Left lung (tissue), 14 donors: ENCODE measurements at places on chromosomes 5 and 9. TPM values are rescaled to one million over a fixed set of nuclear protein-coding genes. Genes with fewer than 3 reads are reported as not detected.

The ADAMTSL1 gene
- 26.3 TPM for polyA plus RNA-seq

The MSMP gene
- polyA plus RNA-seq: 1.2 TPM

The SYNPO gene
- polyA plus RNA-seq: 22.0 TPM

- DNase-seq: no peak
These were observed 190.3 kb downstream of the DCP2 start for GRCh38 chr5:113166852-113167366.

DNA sequence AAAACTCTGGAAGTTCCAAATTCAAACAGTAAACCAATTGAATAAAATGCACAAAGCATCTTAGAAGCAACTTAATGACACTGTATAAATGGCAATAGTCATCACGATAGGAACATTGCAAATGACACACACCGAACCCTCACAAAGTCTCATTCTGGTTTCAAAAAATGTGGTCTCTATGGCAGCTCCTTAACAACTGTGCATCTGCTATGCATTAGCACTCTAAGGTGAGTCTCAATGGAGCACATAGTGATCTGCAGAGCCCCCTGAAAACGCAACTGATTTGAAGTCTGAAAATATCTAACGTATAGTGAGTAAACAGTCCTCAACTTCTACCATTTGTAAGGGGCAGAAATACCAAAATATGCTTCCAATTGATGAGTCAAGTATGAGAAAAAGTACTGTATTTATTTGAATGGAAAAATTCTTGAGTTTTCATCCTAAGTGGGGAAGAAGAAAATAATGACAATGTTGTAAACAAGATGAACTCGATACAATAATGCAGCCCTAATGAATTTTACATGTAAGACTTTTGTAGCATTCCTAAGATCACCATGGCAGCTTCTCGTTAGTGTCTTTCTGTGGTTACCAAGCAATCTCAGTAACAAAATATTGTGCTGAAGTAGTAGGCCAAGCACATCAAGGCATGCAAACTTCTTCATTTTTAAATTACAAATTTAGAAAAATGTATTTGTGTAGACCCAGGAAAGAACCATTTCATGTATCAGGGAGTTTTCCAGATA lies 517.5 kb upstream of the FAM174A start:
- no peak for DNase-seq

The PFDN1 gene
- 87.9 TPM for polyA plus RNA-seq

GRCh38 chr9:82531795-82532194 lies 531.1 kb downstream of the RASEF start:
- DNase-seq: no peak

GRCh38 chr5:62268792-62269191 lies 37.2 kb upstream of the KIF2A start:
- DNase-seq: no peak

DNA sequence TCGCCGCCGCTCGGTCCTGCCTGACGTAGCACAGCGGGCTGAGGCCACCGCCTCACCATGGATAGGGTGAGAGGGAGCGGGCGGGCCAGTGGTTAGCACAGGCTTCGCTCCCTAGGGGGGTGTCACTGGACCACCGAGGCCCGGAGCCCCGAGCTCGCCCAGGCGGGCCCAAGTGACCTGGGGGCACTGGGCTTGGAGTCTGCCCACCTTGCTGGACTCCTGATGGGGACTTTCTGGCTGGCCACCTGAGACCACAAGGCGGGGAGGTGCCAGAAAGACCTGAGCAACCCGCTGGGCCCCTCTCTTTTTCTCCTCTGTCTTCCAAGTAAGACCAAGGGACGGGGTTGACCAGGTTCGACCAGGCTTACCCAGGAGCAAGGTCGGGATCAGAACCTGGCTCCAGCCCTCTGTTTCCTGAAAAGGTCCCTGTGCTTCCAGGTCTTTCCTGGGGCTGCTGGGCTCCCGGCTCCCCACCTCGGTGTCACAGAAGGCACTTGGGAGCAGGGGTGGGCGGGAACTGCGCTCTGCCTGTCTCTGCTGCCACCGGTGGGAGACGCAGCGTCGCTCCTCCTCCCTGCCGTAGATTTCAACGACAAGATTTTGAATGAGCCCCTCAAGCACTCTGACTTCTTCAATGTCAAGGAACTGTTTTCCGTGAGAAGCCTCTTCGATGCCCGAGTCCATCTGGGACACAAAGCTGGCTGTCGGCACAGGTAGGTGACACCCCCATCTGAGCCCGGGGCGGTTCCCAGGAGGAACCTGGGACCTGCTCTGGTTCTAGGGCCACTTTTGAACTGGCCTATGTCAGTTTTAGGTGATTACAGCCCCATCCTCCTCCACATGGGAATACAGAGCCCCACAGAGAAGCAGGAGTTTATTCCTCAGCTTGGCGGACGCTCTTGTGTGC lies 1.0 kb downstream of the MRPS2 start:
- DNase-seq: peak; percentile 54

DNA sequence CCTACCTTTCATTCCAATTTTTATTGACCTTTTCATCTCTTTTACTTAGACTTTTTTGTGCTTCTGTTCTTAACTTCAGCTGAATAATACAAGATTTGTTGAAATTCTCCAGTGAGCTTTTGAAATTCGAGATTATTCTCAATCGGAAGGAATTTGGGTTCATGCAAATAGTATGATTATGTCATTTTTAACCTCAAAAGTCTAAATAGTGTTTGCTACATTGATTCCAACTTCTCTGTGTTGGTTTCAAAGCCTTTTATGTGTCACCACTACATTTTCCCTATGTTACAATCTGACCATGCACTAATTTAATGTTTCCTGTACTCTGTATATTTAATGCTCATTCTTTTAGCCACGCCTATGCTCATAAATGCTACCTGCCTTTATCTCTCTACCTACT lies 44.1 kb downstream of the VPS13A start:
- no peak for DNase-seq

DNA sequence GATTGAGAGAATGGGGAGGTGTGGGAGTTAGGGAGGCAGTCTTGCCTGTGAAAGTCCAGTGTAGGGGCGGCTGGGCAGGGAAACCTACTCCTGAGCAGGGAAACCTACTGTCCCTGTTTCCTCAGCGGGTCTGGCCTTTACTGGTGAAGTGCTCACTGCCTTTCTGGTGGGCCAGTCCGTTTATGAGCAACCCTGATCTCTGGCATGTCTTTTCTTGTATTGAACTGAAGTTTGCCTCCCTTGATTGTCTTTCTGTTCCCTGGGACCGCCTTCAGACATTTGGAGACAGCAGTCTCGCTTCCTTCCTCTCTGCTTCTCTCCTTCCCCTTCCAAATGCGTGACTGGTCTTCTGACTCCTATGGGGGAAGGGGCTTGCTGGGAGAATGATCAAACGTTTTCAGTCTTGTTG lies 2.9 kb downstream of the SNX18 start:
- no peak for DNase-seq

DNA sequence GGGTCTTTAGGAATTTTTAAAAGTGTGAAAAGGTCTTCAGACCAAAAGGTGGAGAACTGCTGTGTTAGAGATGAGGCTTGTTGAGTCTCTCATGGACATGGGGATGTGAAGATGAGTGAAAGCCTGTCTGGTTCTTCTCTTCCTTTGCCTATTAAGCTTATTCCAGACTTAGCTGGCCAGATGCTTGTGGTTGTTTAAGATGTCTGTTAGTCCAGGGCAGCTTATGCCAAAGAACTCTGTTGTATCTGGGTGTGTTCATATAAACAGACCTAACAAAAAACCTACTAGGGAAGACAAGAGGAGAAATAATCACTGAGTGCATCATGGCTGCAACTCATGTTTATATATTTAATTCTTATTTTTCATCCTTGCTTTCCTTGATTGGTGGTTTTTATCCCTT lies 57.5 kb upstream of the NCS1 start:
- no peak for DNase-seq

- DNase-seq: no peak
These were observed 117.2 kb downstream of the PSD2 start for GRCh38 chr5:139912804-139913203.

DNA sequence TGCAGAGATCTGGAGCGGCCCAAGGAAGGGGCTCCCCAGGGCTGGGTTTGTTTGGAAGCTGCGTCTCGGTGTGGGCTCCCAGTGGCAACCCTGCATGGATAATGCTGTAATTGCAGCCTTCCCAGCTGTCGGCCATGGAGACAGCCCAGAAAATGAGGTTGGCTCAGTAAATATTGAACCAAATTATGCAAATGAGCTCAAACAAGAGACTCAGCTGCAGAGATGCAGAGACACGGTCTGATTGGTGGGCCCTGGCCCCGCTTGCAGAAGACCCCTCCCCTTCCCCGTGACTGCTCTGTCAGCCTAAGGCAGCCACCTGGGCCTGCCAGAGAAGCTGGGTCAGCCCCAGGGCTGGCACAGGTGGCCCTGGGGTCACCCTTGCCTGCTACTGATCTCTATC lies 75.9 kb downstream of the RAD23B start:
- no peak for DNase-seq

- DNase-seq: no peak
These were observed 40.2 kb downstream of the TMEM232 start for GRCh38 chr5:110686270-110686669.

DNA sequence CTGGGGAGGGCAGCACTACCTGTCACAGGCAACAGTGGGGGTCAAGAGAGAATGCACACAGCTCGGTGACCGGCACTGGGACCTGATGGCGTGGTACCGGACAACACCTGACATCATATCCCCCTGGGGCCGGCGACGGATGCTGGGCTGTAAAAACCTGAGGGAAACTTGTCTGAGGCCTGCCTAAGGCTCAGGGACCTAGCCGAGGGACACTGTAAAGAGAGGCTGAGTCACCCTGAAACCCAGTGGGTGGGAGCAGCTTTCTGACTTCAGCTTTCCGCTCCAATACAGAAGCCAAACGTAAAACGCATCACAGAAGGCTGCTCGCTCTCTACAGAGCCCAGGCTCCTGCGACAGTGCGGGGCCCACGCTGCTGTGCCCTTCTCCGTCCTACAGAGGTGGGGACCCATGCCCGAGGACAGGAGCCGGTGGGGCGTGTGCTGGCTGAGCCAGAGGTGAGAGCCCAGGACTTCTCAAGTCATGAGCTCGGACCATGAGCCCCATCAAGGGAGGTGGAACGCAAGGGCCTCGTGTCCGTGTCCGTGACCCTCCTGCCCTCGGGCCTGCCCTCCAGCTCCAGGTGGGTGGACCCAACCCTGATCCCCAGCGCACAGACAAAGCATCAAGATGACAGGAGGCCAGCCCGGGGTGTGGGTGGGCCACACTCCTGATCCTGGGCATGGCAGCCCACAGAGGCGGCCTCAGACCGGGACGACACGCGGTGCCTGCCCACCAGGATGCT lies 5.3 kb downstream of the RALGDS start:
- peak; percentile 72 for DNase-seq

DNA sequence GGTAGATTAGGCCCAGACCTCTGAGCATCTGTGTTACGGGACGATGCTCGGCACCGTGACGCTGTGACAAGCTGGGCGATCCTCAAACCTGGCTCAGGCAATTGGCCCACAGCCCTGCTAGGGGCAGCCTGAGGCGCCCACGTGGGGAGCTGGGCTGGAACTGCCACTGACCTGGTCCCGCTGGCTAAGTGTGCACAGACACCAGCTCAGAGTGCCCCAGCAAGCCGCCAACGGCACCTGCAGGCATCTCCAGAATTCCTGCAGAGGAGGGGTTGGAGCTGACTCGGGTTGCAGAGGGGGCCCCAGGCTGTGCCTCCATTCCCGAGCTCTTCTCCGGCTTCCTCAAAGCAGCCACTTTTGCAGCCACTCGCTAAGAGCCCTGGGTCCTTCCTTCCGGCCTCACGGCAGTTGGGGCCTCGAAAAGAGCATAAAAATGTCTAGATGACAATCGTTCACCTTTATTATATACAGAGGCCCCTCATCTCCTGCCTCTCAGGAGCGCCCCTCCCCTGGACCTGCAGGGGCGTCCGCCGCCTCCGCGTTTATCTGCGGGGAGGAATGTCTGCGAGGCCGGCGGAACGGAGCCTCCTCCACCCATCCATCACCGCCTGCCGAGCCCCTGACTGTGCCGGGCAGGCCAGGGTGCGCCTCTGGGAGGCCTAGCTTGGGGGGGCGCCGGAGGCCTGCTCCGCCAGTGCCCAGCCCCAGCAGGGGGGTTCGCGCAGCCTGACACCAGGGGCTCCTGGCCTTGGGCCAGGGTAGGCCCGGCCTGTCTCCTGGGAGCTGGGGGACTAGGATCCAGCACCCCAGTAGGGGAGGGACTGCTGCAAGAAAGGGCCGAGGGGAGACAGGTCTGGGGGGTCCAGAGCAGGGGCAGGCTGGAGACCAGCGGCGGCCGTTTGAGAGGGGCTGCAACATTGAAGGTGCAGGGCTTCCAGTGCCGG lies 144.9 kb downstream of the BARX1 start:
- DNase-seq: no peak

- DNase-seq: no peak
These were observed 78.7 kb downstream of the XRCC4 start for GRCh38 chr5:83156001-83156400.

GRCh38 chr9:99820685-99821395 lies 845 bp upstream of the NR4A3 start:
- no peak for DNase-seq

- no peak for DNase-seq
These were observed 704 bp upstream of the LHX6 start for GRCh38 chr9:122229485-122229837.

DNA sequence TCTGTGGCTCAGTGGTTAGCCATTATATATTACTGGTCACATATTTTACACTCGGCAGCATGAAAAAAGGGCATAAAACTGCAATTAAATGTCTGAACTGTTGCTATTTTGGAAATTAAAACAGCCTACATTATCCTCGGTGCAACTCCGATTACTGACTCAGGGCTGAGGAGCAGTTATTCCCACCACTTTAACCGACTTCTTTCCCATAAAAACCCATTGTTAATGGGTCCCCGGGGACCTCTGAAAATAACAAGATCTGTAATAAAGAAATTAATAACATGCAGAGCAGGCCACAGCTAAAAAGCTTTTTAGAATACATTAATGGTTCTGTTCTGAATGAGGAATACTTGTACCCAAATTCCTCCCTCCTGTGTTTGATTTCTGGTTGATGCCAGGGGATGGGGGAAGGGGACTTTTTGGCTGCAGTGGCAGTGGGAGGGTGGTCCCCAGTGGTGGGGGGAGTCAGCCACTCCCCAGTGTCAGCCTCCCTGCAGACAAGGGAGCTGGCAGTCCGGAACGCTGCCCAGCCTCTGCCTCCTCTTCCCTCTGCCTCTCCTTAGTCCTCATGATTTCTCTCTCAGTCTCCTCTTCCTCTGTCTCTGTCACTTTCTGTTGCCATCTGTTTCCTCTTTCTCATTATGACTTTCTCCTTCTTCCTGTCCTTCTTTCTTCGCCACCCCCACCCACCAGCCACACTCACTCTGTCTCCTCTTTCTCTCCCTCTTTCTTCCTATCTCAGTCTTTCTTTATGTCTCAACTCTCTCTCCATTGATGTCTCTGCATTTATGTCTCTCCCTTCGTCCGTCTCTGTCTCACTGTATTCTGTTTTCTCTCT lies 59.0 kb upstream of the ZBTB43 start:
- no peak for DNase-seq

The GALNT12 gene
- polyA plus RNA-seq: 19.2 TPM
